Stimulated activated CD8-positive, alpha-beta memory T cell treated with anti-CD3 and anti-CD28 coated beads, Interleukin-4, amount 100 ng/mL, for 1 hour (primary cell): ENCODE measurements at places on chromosomes 5 and 9.

GRCh38 chr5:169637549-169638121, 560 bp downstream of the DOCK2 start:
- DNase-seq = peak; percentile 37

- DNase-seq = no peak
These were observed 33.5 kb upstream of the CKS2 start for GRCh38 chr9:89277454-89277853.

GRCh38 chr9:124390794-124391658, 24.2 kb downstream of the PSMB7 start:
- DNase-seq = no peak

- no peak for DNase-seq
These were observed 1.3 kb upstream of the DMRT2 start for GRCh38 chr9:1048811-1049210.

DNA sequence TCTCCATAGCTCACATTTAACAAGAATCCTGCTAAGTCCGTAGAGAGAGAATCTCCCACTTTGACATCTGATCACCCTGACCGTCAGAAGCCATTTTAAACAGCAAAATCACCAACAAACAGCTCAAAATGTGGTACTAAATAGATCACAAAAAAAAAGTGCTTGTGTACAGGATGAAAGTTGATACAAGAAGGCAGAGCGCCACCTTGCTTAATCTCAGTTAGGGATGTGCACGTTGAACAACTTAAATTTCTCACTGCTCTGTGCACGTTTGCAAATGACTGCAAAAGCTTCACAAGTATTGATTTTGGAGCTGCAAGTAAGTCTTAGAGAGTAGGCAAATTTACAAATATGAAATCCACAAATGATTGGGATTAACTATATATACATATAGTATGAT, 63.1 kb upstream of the NREP start:
- no peak for DNase-seq

DNA sequence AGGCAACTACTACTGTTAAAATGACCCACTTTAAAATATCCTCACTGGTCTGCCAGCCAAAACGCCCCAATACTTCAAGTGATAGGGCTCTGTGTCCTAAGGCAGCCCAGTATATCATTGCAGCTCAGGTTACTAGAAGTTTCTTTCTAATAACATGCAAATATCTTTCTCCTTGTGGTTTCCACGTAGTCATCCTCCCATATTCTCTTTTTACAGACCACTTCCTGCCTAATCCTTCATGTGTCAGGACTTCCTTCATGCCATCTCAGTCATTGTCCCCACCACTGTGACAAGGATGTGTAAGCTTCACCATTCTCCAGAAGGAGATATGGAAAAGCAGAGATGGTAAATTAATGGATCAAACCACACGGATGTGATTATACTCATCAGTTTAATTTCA, 813.7 kb downstream of the MAT2B start:
- no peak for DNase-seq

- DNase-seq = no peak
These were observed 17.2 kb downstream of the S100Z start for GRCh38 chr5:76867038-76867437.

DNA sequence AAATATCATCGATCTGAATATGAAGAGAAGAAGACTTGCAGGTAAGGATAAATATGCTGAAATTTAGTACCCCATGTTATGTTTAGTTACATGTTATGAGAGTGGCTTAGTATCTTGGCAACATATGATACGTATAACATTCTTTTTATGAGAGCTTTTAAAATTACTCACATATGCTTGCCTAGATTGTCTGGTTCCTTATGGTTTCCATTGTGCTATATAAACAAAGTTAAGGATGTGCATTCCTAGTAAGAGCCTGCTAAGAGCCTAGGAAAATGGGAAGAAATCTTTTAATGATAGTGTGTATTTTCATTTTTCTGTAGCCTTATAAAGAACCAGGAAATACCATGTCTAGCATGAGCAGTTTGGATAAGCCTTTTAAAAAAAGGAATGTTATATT, 112.0 kb upstream of the KCNN2 start:
- no peak for DNase-seq

DNA sequence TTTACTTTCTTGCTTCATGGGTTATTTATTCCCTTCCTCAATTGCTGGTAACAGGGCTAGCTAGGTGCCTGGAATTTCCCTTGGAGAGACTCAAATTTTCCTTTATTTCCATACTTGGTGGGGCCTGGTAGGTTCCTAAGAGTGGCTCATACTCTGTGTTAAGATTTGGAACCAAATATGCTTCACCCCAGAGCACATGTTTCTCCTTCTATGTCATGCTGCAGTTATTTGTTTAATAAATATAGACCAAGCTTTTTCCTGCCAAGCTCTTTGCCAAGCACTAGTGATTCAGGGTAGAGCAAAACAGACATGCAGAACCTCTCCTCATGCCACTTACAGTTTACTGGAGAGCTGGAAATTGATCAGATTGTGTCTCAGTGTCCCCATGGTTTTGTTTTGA, 290.3 kb upstream of the SGCD start:
- DNase-seq = no peak

DNA sequence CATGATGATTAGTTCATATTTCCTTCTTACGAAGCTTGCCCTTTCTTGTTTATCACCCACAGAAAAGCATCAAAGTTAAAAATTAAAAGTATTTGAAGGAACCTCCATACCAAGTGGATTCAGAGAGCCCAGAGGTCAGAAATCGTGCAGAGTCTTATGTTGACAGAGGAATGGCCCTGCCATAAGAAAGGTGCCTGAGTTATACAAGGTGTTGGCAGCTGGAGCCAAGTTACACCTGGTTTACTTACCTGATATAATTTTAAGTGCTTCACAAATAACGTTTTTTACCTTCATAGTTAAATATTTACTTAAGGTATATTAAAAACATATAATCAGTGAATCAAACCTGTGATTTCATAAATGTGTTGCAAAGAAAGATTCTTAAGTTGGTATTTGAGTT, 42.3 kb upstream of the DHFR start:
- DNase-seq = no peak

DNA sequence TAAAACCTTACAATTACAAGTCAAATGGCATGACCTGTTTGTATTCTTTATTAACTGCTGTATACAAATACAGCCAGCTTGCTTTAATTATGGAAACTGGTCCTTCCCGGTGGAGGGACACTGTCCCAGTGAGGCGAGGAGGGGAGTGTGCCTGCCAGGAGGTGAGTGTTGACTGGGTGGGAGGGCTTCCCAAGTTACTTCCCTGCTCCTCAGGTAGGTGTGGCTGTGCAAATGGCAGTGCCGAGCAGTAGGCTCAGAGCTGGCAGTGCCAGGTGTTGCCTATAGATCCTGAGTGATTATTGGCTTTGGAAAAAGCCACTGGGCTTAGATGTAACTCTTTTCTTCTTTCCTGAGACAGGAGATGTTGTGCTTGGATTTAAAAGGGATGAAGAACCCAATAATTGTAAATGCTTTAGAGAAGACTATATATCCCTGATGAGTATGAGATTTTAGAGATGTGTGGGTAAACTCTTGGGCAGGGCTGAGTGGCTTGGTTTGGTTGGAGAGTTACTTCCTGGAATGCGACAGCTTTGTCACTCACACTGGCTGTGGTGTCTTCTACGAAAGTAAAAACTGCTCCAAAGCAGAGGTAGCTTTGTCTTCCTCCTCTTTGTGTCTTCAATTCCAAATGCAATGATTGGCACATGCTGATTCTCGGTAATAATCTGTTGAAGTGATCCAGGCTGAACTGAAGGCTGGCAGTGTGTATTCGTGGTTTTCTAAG, 43.7 kb downstream of the GLRX start:
- no peak for DNase-seq

- no peak for DNase-seq
These were observed 54.6 kb downstream of the AHRR start for GRCh38 chr5:375921-376798.

- no peak for DNase-seq
These were observed 124.6 kb downstream of the TMEM38B start for GRCh38 chr9:105818903-105819302.

DNA sequence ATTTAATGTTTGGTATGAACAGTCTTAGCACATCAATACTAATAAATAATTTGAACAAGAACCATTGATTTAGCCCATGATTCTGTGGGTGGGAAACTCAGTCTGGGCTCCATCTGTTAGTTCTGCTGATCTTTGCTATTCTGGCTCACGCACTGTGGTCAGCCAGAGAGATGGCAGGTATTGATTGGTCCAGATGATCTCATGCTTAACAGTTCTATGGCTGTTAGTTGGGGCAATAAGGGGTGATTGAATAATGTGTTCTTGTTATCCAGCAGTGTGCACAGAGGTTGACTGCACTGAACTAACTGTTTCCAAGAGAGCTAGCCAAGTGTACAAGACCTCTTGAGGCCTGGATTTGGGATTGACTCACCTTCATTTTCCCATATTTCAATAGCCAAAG, 824.3 kb downstream of the SEMA5A start:
- DNase-seq = no peak

GRCh38 chr9:70668751-70669150, 254.3 kb upstream of the KLF9 start:
- DNase-seq = no peak

GRCh38 chr5:103358305-103358995, 99.9 kb downstream of the MACIR start:
- DNase-seq = no peak

DNA sequence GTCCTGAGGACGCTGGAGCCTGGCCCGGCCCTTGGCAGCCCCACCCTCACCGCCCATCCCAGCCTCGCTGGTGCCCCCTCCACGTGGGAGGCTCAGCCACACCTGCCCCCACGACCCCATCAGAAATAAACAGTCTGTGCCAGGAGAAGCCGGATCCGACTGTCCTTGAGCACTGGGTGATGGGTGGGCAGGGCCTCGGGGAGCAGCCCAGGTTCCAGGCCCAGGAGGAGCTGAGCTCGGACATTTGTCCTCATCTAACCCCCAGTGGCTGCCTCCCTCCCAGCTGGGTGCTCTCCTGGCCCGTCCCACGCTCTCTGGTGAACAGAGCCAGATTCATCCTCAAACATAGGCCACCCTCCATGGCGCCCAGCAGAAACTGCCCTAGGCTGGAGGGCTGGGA, 4.6 kb upstream of the PTGDS start:
- DNase-seq = no peak

GRCh38 chr9:130041648-130042405, 1.2 kb downstream of the FNBP1 start:
- no peak for DNase-seq

- no peak for DNase-seq
These were observed 310.9 kb downstream of the ACTL7B start for GRCh38 chr9:108544866-108545265.

DNA sequence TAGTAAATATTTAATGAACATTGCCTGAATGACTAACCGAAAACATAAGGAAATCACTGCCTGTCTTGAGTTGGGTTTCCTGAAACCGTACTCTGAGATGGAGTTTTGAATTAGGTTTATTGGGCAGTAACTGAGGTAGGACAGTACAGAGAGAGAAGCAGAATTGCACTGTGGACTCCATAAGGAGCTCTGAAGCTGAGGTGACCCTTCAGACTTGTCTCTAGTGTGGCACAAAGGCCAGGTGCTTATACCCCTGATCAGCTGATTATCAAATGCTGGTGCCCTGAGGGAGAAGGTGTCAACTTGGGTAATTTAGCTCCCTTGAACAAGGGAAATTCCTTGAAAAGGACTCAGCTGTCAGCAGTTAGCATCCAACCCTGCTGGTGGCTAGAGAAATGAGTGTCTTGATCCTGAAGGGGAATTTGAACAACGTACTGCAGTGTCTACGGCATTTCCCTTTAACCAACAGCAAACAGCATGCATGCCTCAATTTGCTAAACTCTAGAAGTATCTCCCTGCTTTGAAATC, 135.0 kb upstream of the SMARCA2 start:
- DNase-seq = no peak

- no peak for DNase-seq
These were observed 507.1 kb downstream of the TLE4 start for GRCh38 chr9:80078826-80079225.

- no peak for DNase-seq
These were observed 3.9 kb downstream of the RASGRF2 start for GRCh38 chr5:80963966-80964481.

- DNase-seq = no peak
These were observed 34.6 kb downstream of the RXRA start for GRCh38 chr9:134360897-134361296.

DNA sequence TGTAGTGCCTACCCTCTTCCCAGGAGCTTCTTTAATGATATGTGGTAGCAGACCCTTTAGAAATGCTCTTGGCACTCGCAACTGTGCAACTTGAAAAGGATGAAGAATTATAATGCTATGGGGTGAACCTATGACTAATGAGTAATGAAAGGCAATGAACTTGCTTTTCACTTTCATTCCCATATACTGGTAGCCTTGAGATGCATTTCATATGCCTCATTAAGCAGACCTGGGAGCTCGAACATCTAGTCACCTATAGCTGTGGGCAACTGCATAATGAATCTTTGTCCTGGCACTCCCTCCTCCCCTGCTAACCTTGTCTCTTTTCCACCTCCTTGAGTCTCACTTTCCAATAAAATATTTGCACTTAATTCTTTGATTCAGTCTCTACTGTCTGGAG, 605.9 kb upstream of the DAB2 start:
- DNase-seq = no peak

DNA sequence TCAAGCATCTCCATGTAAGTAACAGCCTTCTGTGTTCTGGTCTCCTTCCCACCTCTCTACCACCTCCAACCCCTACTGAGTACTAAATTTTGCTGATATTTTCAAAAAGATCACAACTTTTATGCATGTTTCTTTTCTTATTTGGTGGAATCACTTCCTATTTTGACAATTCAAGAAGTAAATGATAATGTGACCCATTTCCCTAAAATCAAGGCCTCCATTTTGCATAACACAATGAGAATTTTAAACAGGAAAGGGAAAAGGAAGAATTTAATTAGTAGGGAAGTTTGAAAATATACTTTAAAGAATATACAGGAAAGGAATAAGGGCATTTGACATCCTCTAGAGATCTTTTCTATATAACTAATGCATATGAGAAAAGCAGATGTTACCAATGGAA, 212.9 kb upstream of the RASA1 start:
- no peak for DNase-seq

GRCh38 chr5:57494104-57495098, 11.8 kb upstream of the ACTBL2 start:
- no peak for DNase-seq

DNA sequence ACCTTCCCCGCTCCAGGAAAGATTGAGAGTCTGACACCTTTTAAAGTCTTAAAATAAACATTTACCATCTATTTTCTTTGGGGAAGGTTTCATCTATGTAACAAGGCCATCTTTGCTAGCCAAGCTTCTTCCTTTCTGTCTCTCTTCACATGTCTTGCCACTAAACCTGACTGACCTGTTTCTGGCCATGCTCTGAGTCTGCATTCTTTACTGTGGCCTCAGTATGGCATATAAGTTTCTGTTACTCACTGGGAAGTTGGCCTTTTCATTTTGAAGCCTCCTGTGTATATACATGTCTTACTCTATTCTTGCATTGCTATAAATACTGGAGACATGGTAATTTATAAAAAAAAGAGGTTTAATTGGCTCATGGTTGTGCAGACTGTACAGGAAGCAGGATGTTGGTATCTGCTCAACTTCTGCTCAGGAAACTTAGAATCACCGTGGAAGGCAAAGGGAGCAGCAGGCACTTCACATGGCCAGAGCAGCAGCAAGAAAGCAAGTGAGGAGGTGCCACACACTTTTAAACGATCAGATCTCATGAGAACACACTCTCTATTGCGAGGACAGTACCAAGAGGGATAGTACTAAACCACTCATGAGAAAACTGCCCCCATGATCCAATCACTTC, 48.1 kb downstream of the KCNV2 start:
- no peak for DNase-seq

- DNase-seq = no peak
These were observed 194.9 kb downstream of the RFX3 start for GRCh38 chr9:3330792-3331420.

GRCh38 chr5:144189800-144190429, 19.2 kb downstream of the KCTD16 start:
- DNase-seq = peak; percentile 53
